ENCODE measurements at places on chromosomes 2 and 18.

GRCh38 chr2:201974171-201975100 is 59.2 kb upstream of the FZD7 start:
- DNase-seq: no peak

- no peak for DNase-seq
Measured at GRCh38 chr2:119104414-119104813, 54.1 kb downstream of the C1QL2 start.

DNA sequence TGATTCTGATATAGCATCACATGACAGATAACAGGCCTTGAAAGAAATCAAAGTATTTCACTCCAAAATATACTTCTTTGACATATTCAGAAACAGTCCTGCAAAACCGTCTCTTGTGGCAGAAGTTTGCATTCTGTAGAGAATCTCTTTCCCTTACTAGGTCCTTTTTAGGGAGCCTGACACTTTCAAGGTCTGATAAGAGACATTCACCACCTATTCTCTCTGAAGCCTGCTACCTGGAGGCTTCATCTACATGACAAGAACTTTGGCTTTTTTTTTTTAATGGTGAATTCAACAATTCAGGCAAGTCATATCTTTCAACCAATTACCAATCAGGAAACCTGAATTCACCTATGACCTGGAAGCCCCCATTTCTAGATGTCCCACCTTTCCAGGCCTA is 83.8 kb downstream of the CCDC178 start:
- no peak for DNase-seq

GRCh38 chr2:120748310-120748709 is 12.6 kb downstream of the GLI2 start:
- DNase-seq: no peak

GRCh38 chr2:136327162-136327852 is 209.4 kb upstream of the CXCR4 start:
- peak; percentile 49 for DNase-seq

DNA sequence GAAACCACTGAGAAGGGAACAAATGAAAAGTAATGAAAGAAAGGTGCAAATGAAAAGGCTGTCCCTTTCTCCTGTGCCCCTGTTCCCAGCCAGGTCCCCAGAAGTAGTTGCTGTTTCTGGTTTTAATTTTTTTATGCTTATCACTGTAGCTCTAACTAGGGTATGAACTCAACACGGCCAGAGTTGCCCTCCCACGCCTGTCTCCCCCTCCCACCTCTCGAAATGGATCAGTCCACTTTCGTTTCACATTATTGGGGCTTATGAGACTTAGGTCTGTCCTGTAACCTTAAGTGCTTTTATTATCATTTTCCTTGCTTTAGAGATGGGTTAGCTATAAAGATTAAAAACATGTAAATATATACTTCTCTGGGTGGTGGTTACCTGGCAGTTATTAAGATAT is 8.6 kb downstream of the RBFA start:
- no peak for DNase-seq

- DNase-seq: no peak
Measured at GRCh38 chr2:133004623-133005022, 334.6 kb upstream of the LYPD1 start.

GRCh38 chr2:18118703-18119102 is 240.2 kb downstream of the KCNS3 start:
- DNase-seq: no peak

- DNase-seq: no peak
Measured at GRCh38 chr2:121836611-121837010, 81.2 kb downstream of the TSN start.

GRCh38 chr2:159595410-159596046 is 20.8 kb downstream of the BAZ2B start:
- DNase-seq: no peak

- DNase-seq: no peak
Measured at GRCh38 chr18:30945761-30946160, 96.8 kb downstream of the DSC3 start.

DNA sequence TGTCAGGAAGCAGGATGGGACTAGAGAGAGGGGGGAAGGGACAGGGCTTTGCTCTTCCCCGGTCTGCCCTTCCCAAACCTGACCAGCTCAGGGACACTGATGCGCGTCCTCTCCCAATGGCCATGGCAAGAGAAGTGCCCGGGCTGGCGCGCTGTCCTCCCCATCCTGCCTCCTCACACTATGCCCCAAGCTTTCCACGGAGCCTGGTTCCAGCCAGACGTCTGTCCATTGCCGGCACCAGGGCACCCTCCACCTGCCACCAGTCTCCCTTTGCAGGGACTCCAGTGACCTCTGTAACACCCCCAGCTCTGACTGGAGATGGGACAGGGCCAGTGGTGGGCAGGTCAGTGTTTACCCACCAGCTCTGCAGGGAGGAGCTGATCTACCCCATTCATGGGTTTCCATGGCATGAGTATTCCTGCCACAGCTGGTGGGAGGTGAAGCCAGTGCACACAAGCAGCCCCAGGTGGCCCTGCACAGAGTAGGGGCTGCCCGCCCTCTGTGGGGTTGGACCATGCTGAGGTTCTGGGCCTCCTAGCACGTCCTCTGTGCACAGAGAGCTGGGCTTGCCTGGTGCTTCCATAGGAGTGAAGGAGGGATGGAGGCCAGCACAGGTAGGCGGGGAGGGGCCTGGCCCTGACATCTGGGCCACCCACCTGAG is 109.5 kb downstream of the PXDN start:
- no peak for DNase-seq

GRCh38 chr2:46003903-46004473 is 293.2 kb upstream of the EPAS1 start:
- DNase-seq: no peak

DNA sequence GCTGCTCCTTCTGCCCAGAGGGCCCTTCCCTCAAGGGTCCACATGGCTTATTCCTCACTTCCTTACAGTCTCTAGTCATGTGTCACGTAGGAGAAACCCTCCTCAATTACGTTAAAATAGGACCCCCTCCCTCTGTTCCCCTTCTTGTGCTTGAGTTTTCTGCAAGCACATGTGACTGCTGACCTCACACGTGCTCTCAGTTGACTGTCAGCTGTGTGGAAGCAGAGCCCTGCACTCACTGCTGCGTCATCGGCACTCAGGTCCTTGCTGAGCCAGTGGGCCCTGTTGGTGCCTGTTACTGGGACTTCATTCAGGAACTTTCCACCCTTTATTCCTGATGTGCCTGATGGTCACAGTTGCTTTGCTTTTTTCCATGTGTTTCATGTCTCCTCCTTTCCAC is 11.1 kb downstream of the ATG16L1 start:
- no peak for DNase-seq

GRCh38 chr2:8133363-8133762 is 548.5 kb upstream of the ID2 start:
- DNase-seq: no peak

DNA sequence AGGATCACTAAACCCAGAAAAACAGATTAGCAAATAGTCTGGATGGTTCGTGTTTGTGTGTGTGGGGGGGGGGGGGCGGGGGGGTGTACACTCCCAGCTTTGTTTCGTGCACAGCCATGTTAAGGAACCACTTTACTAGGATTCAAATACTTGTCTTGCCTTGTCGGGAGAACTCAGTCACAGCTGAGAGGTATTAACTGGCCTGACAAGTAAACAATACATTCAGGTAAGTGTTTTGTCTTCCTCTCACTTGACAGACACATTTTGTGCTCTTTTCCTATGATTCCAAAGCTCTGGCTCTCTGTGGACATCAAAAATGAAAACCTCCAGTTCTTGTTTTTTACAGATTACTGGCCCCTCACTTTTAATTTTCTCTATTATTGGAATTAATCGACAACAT is 173.5 kb downstream of the LRP1B start:
- DNase-seq: no peak

GRCh38 chr2:229794636-229795035 is 80.3 kb upstream of the DNER start:
- DNase-seq: no peak
